ENCODE measurements at places on chromosomes 12 and 14. TPM values are rescaled to one million over a fixed set of nuclear protein-coding genes. Genes with fewer than 3 reads are reported as not detected.

DNA sequence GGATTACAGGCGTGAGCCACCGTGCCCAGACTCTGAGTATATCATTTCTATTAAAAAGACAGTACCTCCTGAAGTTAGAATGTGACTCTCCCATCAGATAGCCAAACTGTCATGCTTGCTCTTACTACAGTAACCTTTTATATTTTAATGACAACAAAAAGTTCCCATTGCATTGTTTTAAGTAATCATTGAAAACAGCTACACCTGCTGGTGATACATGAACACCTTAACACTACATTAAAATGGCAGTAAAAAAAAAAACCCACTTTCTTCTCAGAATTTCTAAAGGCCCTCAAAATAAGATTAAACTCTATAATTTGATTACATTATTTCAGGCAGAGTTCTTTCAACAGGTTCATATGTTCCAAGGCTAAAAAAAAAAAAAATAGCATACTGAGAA is 76.7 kb downstream of the SH2B3 start:
- no peak for DNase-seq

- no peak for DNase-seq
Measured at GRCh38 chr12:25034676-25035075, 85.8 kb upstream of the BCAT1 start.

- DNase-seq = no peak
Measured at GRCh38 chr14:99327050-99327449, 55.1 kb upstream of the BCL11B start.

GRCh38 chr12:105928436-105928835 is 210.3 kb downstream of the NUAK1 start:
- no peak for DNase-seq

DNA sequence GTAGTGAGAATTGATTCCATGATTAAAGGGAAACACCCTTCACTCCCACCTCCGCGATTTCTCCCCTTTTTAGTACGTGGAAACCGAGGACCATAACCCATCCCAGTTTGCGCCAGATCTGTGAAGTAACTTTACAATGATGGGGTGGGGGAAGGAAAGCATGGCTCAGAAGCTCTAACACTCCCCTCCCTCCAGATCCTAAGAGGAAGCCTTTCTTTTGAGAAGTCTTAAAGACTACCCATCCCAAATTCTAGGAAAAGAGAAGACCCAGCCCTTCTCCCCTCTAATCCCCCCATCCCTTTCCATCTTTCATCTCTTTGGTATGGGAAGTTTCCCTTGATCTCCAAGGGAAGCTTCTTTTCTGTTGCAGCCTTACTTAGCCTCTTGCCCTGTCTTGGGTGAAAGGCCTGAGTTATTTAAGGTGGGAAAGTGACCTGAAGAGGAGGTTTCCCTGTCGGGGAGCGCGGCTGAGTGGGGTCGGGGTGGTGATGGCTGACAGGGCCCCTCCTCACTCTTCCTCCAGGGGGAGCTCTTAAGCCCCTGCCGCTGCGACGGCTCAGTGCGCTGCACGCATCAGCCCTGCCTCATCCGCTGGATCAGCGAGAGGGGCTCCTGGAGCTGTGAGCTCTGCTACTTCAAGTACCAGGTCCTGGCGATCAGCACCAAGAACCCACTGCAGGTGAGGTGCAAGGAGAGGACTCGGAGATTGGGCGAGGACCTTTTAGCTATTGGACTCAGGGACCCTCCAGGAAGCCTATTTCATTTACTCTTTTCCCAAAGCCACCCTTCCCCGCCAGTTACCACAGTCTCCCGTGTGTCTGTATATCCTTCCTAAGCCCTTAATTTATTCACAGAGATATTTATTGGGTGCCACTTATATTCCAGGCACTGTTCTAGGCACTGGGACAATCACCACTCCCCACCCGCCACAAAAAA is 1.8 kb downstream of the MARCHF9 start:
- no peak for DNase-seq

- no peak for DNase-seq
Measured at GRCh38 chr12:124018539-124018938, 45.5 kb downstream of the ZNF664 start.

DNA sequence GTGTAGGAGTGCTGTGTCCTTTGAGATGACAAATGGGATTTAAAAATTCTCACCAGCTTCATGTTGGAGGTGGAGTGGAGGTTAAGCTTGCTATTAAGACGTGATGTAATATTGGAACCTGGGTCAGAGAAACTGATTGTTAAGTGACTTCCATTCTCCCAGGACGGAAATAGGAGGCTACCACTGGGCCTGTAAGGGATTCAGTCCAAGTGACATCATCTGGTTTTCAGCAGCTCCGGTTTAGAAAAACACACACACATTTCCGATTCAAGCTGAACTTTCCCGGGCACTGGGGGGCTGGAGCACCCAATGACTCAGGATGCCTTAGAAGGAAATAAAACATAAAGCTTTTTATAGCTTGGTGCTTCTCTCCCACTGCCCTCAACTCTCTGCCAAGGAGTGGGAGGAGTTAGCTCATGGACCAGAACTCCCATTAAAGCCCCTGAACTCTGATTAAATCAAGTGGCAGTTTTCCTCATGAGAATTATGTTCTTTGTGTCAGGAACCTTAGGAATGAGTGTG is 12.4 kb downstream of the CALM1 start:
- DNase-seq = peak; percentile 99

DNA sequence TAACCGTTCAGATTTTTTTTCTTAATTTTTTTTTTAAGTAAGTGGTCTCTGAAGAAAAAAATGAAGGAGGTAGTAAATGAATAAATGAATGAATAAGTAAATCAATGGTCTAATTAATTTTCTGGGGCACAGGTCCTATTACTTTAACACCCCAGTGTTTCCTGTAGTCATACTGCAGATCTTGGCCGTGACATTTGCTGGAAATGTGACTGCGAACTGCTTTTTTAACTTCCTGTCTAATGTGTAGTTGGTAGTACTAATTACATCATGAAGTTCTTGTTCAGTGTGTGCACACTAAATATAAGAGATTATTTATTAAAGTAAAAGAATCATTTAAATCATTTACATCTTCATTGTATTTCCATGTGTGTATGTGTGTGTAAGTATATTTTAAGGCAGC is 45.4 kb downstream of the AEBP2 start:
- no peak for DNase-seq

DNA sequence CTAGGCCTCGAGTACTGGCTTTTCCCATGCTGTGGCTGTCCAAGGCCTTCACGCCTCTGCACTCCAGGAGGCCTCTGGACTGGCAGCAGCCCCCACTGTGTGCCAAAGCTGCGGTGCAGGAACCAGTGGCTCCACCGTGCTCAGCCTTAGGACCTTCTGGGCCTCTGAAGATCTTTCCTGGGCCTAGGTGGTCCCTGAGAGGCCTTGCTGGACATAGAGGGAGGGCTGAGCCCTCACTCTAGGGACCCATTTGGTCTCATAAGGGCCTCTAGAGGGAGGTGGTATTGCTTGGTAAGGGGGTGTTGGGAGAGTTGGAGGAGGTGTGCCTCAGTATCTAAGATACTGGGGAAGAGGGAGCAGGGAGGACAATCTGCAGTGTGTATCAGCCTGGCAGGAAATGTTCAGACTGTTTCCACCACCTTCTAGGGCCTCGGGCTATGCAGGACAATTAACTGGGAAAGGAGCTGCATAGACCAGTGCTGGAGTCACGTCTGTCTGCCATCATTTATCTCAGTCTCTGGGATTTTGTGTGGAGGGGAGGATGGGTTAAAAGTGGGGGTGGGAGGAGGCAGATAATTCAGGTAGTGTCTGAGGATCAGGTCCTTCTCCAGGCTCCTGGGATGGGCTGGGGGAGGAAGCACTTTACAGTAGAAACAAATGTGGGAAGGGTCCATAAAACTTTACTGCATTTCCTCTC is 2.9 kb downstream of the HOXC5 start:
- no peak for DNase-seq

- DNase-seq = no peak
Measured at GRCh38 chr14:98489115-98489514, 782.9 kb downstream of the BCL11B start.

The A2M gene
- 1.4 TPM for total RNA-seq

The SRRM4 gene
- total RNA-seq = not detected

The SLC6A12 gene
- total RNA-seq = not detected

The DDIT3 gene
- total RNA-seq = 12.6 TPM

The IL22 gene
- not detected for total RNA-seq

The CDK2 gene
- 29.5 TPM for total RNA-seq

Data from pulmonary artery endothelial cell (primary cell).